Naive thymus-derived CD4-positive, alpha-beta T cell (primary cell): ENCODE measurements at places on chromosomes 6 and 20. TPM values are rescaled to one million over a fixed set of nuclear protein-coding genes. Genes with fewer than 3 reads are reported as not detected.

Gene CLVS2
- total RNA-seq = not detected

Gene CEP57L1
- total RNA-seq = 7.7 TPM

GRCh38 chr20:5864428-5864827 lies 85.9 kb downstream of the TRMT6 start:
- DNase-seq = no peak

DNA sequence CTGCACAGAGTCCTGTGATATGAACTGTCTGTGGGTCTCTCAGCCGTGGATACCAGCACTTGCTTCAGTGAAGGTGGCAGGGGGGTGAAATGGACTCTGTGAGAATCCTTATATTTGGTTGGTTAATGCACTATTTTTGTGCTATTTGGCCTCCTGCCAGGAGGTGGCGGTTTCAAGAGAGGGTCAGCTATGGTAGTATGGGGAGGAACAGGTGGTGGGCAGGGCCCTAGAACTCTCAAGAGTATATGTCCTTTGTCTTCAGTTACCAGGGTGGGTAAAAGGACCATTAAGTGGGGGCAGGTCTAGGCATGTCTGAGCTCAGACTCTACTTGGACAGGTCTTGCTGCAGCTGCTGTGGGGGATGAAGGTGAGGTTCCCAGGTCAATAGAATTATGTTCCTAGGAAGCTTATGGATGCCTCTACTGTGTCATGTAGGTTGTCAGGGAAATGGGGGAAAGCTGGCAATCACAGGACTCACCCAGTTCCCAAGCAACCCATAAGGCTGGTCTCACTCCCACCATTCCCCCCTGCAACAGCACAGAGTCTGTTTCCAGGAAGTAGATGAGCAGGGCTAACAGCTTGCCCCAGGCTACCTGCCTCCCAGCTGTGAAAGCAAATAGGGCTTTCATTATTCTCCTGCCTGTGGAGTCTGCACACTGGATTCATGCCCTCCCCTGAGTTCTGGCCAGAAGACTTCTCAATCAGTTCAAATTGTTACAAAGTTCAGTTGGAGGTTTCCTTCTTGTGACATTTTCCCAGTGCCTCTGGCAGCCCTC lies 56.8 kb upstream of the PHIP start:
- no peak for DNase-seq

- DNase-seq = no peak
These were observed 182.4 kb downstream of the ISM1 start for GRCh38 chr20:13403453-13403852.

DNA sequence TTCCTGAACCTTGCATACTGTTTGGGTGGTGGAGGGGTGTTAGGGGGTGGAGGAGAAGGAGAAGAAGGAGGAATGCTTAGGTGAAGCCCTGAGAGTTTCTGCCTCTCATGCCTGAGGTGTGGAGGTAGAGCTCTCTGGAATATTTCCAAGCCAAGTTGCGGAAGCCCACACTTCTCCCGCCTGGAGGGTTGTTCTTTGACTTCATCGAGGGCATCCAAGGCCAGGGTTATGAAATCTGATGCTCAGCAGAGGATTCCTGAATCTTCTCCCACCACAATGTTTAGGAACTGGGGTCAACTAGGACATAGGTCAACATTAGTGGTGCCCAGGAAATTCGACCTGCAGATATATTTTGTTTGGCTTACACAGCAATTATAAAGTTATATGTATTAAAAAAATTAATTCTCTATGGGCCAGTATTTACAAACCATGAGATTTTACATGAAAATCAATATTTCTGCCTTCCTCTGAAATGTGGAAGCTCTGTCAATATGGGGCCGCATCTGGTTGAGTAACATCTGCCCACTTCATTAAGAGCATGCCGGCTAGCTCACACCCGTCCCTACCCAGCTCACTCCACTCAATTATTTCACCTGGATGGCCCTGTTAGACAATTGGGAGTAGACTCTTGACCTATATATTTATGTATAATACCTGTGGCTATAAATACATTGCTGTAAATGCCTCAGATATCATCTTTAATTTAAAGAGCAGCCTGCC lies 257.1 kb upstream of the ZFP64 start:
- DNase-seq = no peak

GRCh38 chr20:59005523-59006166 lies 1.4 kb downstream of the CTSZ start:
- no peak for DNase-seq

GRCh38 chr20:24027229-24027628 lies 38.6 kb upstream of the GGTLC1 start:
- peak; percentile 87 for DNase-seq

- no peak for DNase-seq
These were observed 66.4 kb downstream of the CLIC5 start for GRCh38 chr6:45949256-45949655.
